ENCODE measurements at places on chromosomes 7 and 10.
A peak's percentile ranks its signal among the peaks of the same experiment; 100 is the strongest.

GRCh38 chr7:99837649-99838361 lies 10.0 kb downstream of the CYP3A43 start:
- DNase-seq, result no peak

DNA sequence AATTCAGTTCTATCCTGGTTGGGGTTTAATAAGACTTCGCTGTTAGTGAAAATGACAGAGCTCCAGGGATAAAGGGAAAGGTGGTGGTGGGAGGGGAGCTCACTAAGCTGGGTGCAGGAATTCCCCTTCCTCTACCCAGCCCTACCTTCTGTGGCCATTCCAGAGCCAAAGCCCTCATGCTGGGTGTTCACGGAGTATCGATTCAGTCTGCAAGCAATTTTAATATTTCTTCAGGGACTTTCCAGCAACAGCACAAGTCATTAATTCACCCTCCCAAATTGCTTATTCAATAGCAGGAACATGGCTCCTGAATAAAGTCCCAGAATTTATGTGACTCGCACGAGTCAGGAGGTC lies 22.0 kb downstream of the PAX2 start:
- DNase-seq, result no peak

GRCh38 chr7:2897023-2897422 lies 52.9 kb upstream of the GNA12 start:
- no peak for DNase-seq

DNA sequence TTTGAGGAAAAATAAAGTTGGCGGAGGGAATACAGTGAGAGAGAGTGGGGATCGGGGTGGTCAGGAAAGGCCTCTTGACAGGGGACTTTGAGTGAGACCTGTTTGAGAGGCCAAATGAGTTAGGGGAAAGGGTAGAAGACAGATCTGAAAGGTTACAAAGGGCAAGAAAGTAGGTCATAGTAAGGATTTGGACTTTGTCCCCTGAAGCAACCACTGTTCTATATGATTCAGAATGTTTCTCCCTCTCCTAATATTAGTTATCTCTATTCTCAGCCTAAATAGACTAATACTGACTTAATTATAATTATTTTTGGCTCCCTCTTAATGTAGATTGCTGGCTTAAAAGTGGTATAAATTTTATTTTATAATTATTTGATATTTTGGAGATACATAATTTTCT lies 88.0 kb downstream of the CTNNA3 start:
- no peak for DNase-seq

- DNase-seq, result no peak
Measured at GRCh38 chr10:69007260-69007659, 18.7 kb downstream of the KIFBP start.

GRCh38 chr7:156840134-156840533 lies 52.8 kb downstream of the LMBR1 start:
- no peak for DNase-seq

DNA sequence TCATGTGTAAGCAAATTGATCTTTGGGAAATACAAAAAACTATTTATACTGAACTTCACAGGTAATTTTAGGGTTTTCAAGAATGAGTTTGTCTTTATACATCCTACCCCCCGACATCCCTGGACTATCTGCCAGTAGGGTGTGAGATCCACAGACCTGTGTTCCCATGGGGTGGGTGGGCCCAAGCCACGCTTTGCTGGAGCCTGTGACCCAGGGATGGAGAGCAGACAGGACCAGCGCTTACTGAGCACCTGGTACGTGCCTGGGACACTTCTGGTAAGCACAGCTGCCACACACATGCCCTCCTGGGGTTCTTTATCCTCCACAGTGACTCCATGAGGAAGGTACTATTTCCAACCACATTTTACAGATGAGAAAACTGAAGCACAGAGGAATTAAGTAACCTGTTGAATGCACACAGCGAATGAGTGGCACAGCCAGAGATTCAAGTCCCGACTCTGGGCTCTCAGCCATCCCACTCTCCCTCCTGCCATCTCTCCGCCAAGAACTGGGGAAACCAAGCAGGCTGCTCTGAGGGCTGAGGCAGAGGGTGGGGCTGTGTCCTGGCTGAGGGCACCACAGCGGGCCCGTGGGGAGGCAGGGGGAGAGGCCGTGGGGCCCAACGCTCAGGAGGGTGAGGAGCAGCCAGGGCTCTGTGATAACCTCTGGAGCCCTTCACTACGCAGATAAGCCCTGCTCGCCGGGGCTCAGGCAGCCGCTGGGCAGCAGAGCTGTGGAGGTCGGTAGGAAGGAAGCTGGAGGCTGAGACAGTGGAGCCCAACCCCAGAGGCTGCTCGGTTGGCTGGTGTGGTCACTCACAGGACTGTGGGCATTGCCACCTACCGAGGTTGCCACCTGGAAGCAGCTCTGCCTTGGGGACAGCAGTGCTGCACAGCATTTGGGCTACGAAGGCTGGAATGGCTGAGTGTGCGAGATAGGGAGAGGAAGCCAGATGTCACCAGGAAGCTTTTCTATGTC lies 124.2 kb downstream of the ARHGAP22 start:
- no peak for DNase-seq

DNA sequence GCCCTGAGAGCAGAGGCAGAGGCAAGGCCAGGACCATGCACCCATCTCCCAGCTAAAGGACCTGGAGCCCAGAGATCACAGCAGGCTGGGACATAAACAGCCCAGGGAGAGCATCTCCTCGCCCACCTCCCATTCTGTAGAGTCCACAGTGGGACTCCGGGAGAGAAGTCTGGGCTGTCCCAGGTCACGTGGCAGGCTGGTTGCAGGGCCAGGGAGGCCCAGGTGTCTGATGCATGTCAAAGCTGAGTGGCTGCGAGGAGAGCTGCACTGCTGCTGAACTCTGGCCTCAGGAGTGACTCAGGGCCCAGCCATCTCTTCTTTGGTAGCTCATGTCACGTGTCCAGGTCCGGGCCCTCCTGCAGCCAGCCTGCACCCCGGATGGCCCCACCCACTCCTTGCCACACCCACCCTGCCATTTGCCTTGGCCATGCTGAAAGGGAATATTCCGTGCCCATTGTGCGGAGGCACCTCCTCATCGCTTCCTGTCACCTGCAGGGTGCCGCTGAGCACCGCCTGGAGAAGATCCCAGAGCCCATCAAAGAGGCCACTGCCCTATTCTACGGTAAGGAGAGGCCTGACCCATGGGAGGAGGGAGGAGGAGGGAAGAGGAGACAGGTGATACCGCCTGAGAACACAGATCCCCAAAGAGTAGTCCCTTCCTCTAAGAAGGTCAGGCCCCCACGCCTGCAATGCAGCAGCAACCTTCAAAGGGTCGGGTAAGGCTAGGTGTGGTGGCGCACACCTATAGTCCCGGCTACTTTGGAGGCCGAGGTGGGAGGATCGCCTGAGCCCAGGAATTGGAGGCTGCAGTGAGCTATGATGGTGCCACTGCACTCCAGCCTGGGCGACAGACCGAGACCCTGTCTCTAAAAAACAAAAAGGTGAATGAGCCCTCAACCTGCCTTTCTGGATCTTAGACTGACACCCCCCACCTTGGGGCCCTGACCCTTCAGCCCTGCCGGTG lies 12.6 kb upstream of the SH2B2 start:
- DNase-seq, result no peak

GRCh38 chr7:43565786-43566185 lies 17.1 kb upstream of the STK17A start:
- DNase-seq, result no peak

GRCh38 chr7:139811066-139811465 lies 18.0 kb upstream of the TBXAS1 start:
- no peak for DNase-seq

DNA sequence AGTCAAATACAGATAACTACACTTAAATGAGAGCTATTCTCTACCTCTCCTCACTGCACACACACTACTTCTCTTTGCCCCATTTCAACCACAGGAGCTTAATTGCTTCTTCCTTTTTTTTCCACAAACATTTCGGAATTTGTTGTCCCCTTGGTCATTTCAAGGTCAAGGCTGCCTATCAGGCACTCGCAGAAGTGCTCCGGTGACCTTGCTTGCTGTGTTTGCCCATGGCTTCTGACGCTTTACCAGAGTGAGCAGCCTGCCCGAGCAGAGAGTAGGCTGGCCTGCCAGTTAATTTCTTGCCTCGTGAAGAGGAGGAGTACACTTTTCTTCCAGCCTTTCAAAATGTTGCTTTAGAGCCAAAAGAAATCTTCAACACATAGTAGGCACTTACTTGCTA lies 297.1 kb upstream of the LRGUK start:
- DNase-seq, result no peak

- DNase-seq, result peak; percentile 20
Measured at GRCh38 chr7:36686499-36686898, 37.8 kb downstream of the AOAH start.

DNA sequence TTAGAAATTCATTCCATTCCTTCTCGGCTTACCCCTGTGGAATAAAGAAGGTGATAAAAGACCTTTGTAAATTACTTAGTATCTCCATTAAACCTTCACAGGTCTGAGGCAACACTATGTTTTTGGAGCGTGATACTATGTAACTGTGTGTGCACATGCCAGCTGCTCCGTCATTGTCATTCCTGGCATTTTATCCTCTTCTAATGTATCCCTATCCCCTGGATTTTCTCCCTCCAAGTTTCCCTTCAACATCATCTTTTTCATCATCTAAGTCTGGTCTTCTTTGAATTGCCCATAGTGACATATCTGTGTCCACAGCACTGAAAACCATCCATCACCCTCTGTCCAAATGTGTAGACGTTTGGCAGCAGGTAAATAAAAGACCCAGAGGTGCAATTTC lies 125.7 kb downstream of the TEX36 start:
- DNase-seq, result no peak

GRCh38 chr7:84154991-84155781 lies 39.4 kb downstream of the SEMA3A start:
- DNase-seq, result no peak

GRCh38 chr7:95476072-95476847 lies 9.5 kb upstream of the ASB4 start:
- no peak for DNase-seq

GRCh38 chr7:158372400-158373342 lies 215.0 kb downstream of the PTPRN2 start:
- no peak for DNase-seq

GRCh38 chr7:4851459-4852422 lies 10.1 kb downstream of the PAPOLB start:
- DNase-seq, result peak; percentile 19

- DNase-seq, result no peak
Measured at GRCh38 chr7:43485580-43485979, 97.3 kb upstream of the STK17A start.

GRCh38 chr10:110311357-110311949 lies 6.7 kb upstream of the SMNDC1 start:
- DNase-seq, result no peak

GRCh38 chr7:36299823-36300341 lies 89.8 kb upstream of the ANLN start:
- no peak for DNase-seq

DNA sequence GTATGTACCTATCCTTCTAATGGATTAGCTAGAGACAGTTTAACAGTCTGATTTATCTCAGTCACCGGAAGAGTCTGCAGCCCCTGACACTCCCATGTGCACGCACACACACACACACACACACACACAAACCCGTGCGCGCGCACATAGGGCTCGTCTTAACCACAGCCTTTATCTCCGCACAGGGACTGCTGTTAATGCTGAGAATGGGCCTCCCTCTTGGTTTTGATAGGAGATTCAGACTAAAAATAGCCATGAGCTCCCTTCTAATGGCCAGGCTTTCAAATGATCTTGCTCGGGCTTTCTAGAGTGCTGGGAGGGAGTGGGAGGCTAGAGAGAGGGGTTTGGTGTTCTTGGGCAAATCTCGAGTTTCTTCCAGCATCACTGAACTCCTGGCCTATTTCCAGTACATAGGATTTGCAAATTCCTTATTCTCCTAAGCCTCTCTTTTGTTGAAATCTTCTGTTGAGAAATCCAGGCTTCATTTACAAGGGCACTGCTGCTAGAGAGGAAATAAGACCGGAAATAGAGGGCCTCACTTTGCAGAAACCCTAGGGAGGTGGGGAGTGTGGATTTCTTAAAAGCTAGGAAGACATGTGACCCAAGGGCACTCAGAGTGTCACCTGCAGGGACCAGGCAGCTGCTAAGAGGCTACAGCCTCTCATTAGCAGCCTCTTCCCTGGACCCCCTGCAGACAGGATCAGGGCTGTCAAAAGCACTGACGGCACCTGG lies 2.4 kb downstream of the TMEM72 start:
- no peak for DNase-seq

- peak; percentile 98 for DNase-seq
Measured at GRCh38 chr10:53314876-53315275, 542.3 kb upstream of the MBL2 start.

- no peak for DNase-seq
Measured at GRCh38 chr10:132470410-132471124, 67.0 kb upstream of the INPP5A start.

- no peak for DNase-seq
Measured at GRCh38 chr7:97419898-97420297, 302.4 kb downstream of the SDHAF3 start.

DNA sequence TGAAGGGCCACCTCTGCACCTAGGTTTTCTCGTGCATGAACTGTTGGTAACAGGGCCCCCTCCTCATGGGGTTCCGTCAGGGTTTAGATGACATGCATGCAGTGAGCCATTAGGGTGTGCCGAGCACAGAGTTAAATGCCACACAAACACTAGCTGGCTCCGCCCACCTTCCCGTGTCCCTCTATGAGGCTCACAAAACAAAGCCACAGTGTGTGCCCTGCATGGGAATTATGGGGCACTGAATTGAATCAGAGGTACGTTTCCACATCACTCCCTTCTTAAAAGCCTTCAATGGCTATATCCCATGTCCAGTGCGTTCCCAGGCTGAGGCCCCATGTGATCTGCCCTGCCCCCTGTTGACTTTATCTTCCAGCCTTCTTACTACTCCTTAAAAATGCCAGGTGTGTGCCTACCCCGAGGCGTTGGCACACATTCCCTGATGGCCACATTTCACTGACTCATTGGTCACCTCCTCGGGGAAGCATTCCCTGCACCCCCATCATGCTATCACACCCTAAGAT lies 35.7 kb downstream of the GSDME start:
- DNase-seq, result no peak

DNA sequence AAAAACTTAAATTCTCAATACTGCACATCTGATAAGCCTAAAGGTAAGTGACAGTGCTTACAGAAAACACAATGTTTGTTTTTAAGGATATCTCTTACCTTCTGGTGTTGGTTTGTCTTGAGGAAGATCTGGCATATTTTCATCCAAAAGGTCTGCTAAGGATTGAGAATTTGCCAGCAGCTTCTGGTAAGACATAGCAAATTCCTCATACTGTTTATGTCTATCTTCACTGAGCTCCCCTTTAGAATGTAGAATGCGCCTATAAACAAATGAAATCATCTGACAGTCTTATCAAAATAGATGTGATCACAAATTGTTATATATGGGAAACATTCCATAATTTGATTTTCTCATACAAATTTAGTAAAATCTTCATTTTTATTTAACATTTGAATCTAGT lies 28.7 kb downstream of the UPF2 start:
- DNase-seq, result no peak

DNA sequence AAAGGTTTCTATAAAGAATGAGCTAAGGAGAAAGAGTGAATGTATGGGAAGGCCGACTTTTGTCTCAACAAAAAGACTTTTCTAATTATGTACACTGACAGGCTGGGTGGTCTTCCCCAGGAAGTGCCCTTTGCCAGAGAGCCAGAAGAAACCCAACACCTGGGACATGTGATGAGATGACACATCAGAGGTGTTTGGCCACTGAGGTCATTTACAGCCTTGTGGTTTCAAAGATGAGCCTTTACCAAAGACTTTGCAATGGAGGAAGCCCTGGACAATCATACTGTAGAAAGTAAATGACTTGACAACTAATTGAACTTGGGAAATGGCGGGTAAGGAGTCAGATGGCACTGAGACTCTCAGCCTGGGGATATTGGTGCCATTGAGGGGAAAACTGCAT lies 3.4 kb upstream of the NRG3 start:
- DNase-seq, result no peak

- DNase-seq, result no peak
Measured at GRCh38 chr7:43535031-43535451, 47.9 kb upstream of the STK17A start.
